Activated CD4-positive, alpha-beta T cell treated with anti-CD3 and anti-CD28 coated beads, Interleukin-2, amount 10 ng/mL, durations not matched to agents 7 days and 5 days (primary cell): ENCODE measurements at places on chromosomes 11 and 22. TPM values are rescaled to one million over a fixed set of nuclear protein-coding genes. Genes with fewer than 3 reads are reported as not detected.
A peak's percentile ranks its signal among the peaks of the same experiment; 100 is the strongest.

GRCh38 chr11:109435121-109435742, 13.2 kb downstream of the C11orf87 start:
- no peaks in the 10 kb centered on the region for H3K4me1 ChIP-seq
- H3K27me3 ChIP-seq = no peaks in the 10 kb centered on the region
- no peaks in the 10 kb centered on the region for H3K36me3 ChIP-seq
- H3K27ac ChIP-seq = no peak overlapping the region
- no peak for DNase-seq
- no peak overlapping the region for H3K4me3 ChIP-seq

GRCh38 chr11:102382384-102382783, 35.4 kb downstream of the BIRC2 start:
- peaks cover 70% of the 10 kb centered on the region for H3K36me3 ChIP-seq
- H3K27me3 ChIP-seq = no peaks in the 10 kb centered on the region
- DNase-seq = no peak
- no peak overlapping the region for H3K27ac ChIP-seq
- H3K4me1 ChIP-seq = peaks cover 18% of the 10 kb centered on the region

The MEI1 gene
- total RNA-seq = 60.0 TPM

- no peak for DNase-seq
- H3K27me3 ChIP-seq = no peaks in the 10 kb centered on the region
- no peak overlapping the region for H3K4me3 ChIP-seq
- H3K36me3 ChIP-seq = peaks cover 1% of the 10 kb centered on the region
- H3K4me1 ChIP-seq = peaks cover 17% of the 10 kb centered on the region
Measured at GRCh38 chr22:38107692-38108515, 2.6 kb downstream of the BAIAP2L2 start.

DNA sequence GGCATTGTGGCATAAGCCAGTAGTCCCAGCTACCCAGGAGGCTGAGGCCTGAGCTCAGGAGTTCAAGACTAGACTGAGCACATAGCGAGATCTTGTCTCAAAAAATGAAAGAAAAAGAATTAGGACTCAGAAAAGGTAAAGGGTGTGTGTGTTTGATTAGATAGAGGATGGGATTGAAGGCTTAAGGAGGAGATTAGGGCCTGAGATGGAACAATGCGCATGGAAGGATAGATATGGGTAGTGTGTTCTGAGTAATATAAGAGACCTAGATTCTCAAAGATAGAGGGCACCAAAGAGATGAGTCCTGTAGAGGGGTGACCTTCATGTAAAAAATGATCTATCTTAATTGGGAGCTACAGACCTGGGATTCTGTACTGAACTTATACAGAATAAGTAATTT, 17.3 kb upstream of the RAB30 start:
- no peaks in the 10 kb centered on the region for H3K27me3 ChIP-seq
- H3K4me3 ChIP-seq = no peak overlapping the region
- H3K27ac ChIP-seq = no peak overlapping the region
- no peak for DNase-seq
- no peaks in the 10 kb centered on the region for H3K36me3 ChIP-seq

The CD44 gene
- total RNA-seq = 534 TPM

The UBQLNL gene
- total RNA-seq = 0.25 TPM

GRCh38 chr11:16312233-16312765, 44.0 kb downstream of the SOX6 start:
- H3K4me1 ChIP-seq = no peaks in the 10 kb centered on the region
- no peak for DNase-seq
- no peaks in the 10 kb centered on the region for H3K27me3 ChIP-seq

The LRP4 gene
- 0.02 TPM for total RNA-seq

- no peak overlapping the region for H3K4me3 ChIP-seq
- no peaks in the 10 kb centered on the region for H3K4me1 ChIP-seq
- DNase-seq = no peak
- no peaks in the 10 kb centered on the region for H3K27me3 ChIP-seq
- H3K27ac ChIP-seq = no peak overlapping the region
Measured at GRCh38 chr11:42085736-42086135, 626.3 kb upstream of the LRRC4C start.

- H3K4me3 ChIP-seq = no peak overlapping the region
- DNase-seq = peak; percentile 80
- peaks cover 42% of the 10 kb centered on the region for H3K27me3 ChIP-seq
- H3K27ac ChIP-seq = no peak overlapping the region
- H3K36me3 ChIP-seq = peaks cover 3% of the 10 kb centered on the region
Measured at GRCh38 chr11:57480409-57481137, 20.2 kb downstream of the RTN4RL2 start.

The IGF2 gene
- total RNA-seq = 0.07 TPM

DNA sequence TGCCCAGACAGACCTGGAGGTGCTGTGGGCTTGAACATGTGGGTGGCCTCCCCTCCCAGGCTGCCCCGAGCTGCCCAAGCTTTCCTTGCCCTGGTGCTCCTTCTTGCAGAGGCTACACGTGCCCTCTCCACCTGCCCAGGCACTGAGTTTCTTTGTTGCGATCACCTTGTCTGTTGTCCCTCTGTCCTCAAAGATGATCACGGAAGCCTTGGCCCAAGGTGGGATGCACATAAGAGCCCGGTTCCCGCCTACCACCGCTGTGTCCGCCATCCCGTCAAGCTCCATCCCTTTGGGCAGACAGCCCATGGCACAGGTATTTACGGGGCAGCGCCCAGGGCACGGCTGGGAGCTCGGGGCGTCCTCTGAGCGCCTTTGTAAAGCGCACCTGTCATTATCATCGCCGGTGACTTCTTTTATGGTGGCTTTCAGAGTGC, 67.5 kb downstream of the MED15 start:
- no peak for DNase-seq
- peaks cover 49% of the 10 kb centered on the region for H3K4me1 ChIP-seq
- peaks cover 71% of the 10 kb centered on the region for H3K36me3 ChIP-seq
- H3K4me3 ChIP-seq = no peak overlapping the region
- peak overlapping the region; percentile 66 for H3K27ac ChIP-seq

- DNase-seq = no peak
- H3K27me3 ChIP-seq = peaks cover 2% of the 10 kb centered on the region
- H3K27ac ChIP-seq = peak overlapping the region; percentile 95
Measured at GRCh38 chr11:66050581-66051231, 1.5 kb upstream of the SF3B2 start.

The SLC22A25 gene
- total RNA-seq = not detected

The SNU13 gene
- 178 TPM for total RNA-seq

DNA sequence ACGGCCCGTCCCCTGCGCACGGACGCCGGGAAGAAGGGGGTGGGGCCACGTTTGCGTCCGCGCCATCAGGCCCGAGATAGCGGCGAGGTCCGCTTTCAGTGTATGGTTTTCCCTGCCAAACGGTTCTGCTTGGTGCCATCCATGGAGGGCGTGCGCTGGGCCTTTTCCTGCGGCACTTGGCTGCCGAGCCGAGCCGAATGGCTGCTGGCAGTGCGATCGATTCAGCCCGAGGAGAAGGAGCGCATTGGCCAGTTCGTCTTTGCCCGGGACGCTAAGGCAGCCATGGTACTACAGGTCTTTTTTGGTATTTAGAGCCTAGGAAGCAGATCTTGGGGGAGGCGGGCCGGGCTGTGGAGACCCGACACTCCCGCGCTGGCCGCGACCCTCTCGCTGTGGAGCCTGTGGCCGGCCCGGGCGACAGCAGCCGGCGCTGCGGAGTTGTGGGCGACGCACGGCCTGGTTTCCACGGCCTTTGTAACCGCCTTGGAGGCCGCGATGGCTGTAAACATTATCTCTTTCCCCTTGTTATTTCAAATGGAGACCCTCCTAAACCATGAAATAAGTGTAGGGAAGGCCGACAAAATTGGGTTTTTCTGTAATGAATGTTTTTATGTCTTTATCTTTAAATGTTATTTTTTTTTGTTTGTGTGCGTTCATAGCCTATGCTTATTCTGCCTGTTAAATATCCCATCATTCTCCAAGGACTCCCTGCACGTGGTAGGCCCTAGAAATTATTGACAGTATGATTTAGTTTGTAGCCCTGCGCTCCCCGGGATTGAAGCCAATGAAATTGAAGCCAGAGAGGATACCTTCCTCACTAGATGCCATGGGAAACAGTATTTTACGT, at the start of gene AASDHPPT:
Gene AASDHPPT (plus strand): TSS at position 54 of the 847 bp plus-strand sequence. CDS start 49 bp downstream, at position 103.
- peaks cover 27% of the 10 kb centered on the region for H3K36me3 ChIP-seq
- peaks cover 52% of the 10 kb centered on the region for H3K4me1 ChIP-seq
- peak within 1 kb of the TSS; percentile 91 for H3K27ac ChIP-seq
- peak within 1 kb of the TSS; percentile 95 for H3K4me3 ChIP-seq

The UPK3A gene
- not detected for total RNA-seq
